ENCODE measurements at places on chromosomes 12 and 14. TPM values are rescaled to one million over a fixed set of nuclear protein-coding genes. Genes with fewer than 3 reads are reported as not detected.
A peak's percentile ranks its signal among the peaks of the same experiment; 100 is the strongest.

TAS2R10 gene
- 0.30 TPM for total RNA-seq

DNA sequence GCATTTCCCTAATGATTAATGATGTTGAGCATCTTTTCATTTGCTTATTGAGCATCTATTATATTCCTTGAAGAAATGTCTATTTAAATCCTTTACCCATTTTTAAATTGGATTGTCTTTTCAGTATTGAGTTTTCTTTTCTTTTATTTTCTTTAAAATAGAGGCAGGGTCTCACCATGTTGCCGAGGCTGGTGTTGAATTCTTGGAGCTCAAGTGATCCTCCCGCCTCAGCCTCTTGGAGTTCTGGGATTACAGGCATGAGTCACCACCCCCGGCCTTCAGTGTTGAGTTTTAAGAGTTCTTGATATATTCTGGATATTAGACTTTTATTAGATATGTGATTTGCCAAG is 73.3 kb upstream of the HECTD1 start:
- no peak for DNase-seq
- peak overlapping the region; percentile 88 for H3K27ac ChIP-seq
- no peaks in the 10 kb centered on the region for H3K36me3 ChIP-seq
- peaks cover 25% of the 10 kb centered on the region for H3K4me1 ChIP-seq
- H3K4me3 ChIP-seq, result no peak overlapping the region

GRCh38 chr14:53814392-53814791 is 142.2 kb downstream of the BMP4 start:
- H3K4me3 ChIP-seq, result no peak overlapping the region
- H3K4me1 ChIP-seq, result no peaks in the 10 kb centered on the region
- no peaks in the 10 kb centered on the region for H3K36me3 ChIP-seq
- H3K27ac ChIP-seq, result no peak overlapping the region
- no peaks in the 10 kb centered on the region for H3K27me3 ChIP-seq

DNA sequence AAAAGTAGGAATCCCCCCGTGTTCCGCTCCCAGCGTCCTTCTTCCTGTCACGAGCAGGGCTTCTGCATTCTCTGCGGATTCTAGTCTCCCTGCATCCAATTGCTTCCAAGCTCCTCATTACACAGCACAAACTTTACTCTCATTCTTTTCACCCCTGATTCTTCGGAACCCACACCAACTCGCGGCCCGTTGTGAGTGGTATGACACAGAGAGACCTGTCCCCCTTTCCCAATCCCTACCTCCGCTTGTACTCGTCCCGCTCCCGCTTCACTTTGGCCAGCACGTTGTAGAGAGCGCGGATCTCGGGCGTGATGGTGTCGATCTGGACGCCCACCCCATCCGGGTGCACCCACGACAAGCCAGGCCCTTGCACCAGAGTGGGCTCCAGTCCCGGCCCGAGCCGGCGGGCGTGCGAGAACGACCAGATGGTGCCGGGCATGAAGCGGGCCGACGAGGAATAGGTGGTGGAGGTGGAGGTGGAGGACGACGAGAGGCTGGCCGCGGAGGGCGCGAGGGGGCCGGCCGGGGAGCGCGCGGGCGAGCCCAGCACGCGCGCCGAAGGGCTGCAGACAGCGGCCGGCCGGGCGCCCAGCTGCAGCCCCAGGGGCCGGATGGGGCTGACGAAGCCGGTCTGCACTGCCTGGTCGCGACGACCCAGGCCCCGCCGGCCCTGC is 687 bp downstream of the IFFO1 start:
- no peak for DNase-seq
- peaks cover 7% of the 10 kb centered on the region for H3K4me1 ChIP-seq
- H3K27ac ChIP-seq, result no peak overlapping the region
- peaks cover 6% of the 10 kb centered on the region for H3K36me3 ChIP-seq

- H3K4me1 ChIP-seq, result peaks cover 13% of the 10 kb centered on the region
- no peak for DNase-seq
- H3K36me3 ChIP-seq, result no peaks in the 10 kb centered on the region
- H3K4me3 ChIP-seq, result no peak overlapping the region
These were observed 37.5 kb downstream of the PLCZ1 start for GRCh38 chr12:18700271-18700670.

MYH6 gene
- not detected for total RNA-seq

DNA sequence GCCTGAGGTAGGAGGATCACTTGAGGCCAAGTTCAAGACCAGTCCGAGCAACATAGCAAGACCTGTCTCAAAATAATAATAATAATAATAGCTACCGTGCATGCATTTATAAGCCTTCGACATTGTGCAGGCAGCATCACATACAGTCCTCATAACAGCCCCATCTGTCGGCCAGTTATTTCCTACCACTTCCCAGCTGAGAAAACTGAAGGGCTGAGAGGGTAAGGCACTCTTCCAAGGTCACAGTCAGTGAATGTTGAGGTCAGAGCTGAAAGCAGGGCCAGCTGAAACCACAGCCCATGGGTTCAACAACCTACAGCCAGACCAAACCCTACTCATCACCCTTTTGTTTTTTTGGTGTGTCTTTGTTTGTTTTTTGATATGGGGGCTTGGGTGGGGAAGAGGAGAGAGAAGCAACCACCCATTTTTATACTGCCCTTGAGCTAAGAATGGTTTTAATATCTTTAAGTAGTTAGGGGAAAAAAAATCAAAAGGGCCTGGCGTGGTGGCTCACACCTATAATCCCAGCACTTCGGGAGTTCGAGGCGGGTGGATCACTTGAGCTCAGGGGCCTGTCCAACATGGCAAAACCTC is 16.8 kb upstream of the ITPK1 start:
- H3K27me3 ChIP-seq, result no peaks in the 10 kb centered on the region
- H3K27ac ChIP-seq, result no peak overlapping the region

DNA sequence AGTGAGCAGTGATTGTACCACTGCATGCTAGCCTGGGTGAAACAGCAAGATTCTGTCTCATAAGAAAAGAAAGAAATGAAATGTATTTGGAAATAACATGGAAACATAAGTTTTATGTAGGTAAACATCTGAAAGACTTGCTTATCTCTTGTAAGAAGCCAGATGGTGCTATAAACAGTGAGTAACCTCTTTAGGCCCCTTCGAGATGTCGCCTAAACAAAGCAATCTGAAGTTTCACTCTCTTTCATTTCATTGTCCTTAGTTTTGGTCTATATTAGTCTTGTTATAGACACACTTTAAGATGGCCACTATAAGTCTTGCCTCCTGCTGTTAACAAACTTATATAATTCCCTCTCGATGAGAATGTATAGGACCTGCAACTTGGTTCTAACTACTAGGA is 472.6 kb upstream of the ATP2B1 start:
- no peak overlapping the region for H3K27ac ChIP-seq
- H3K27me3 ChIP-seq, result no peaks in the 10 kb centered on the region
- no peak overlapping the region for H3K4me3 ChIP-seq
- no peaks in the 10 kb centered on the region for H3K4me1 ChIP-seq
- no peak for DNase-seq
- H3K36me3 ChIP-seq, result no peaks in the 10 kb centered on the region

SLC2A13 gene
- 2.5 TPM for total RNA-seq

DNA sequence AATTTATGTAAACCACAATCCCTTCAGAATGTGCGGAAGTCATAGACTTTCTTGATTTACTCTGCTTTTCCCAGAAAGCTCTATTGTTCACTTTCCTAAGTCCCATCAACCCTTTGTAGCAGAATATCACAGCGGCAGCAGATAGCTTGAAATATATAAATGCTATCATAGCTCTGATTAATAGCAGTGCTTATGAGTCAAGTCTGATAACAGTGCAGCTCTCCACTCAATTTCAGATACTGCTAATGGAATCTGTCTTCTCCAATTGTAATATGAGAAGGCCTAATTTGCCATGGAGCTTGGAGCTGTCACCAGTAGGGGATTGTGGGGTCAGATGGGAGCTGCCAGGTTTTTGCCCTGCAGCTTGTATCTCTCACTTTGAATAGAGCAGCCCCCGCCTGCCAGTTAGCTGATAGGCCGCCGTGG is 10.9 kb downstream of the TMEM260 start:
- H3K4me3 ChIP-seq, result no peak overlapping the region
- no peak for DNase-seq
- H3K27me3 ChIP-seq, result no peaks in the 10 kb centered on the region
- no peak overlapping the region for H3K27ac ChIP-seq
- no peaks in the 10 kb centered on the region for H3K36me3 ChIP-seq
- H3K4me1 ChIP-seq, result no peaks in the 10 kb centered on the region

TSFM gene
- 48.0 TPM for total RNA-seq

DNA sequence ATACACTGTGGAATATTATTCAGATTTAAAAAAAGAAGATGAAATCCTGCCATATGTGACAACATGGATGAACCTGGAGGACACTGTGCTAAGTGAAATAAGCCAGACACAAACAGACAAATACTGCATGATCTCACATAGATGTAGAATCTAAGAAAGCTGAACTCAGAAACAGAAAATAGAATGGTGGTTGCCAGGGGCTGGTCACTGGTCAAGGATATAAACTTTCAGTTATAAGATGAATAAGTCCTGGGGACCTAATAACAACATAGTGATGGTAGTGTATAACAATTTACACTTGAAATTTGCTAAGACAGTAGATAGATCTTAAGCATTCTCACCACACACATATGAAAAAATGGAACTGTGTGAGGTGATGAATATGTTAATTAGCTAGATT is 161.3 kb upstream of the TMCC3 start:
- no peak overlapping the region for H3K4me3 ChIP-seq
- H3K36me3 ChIP-seq, result no peaks in the 10 kb centered on the region
- no peaks in the 10 kb centered on the region for H3K27me3 ChIP-seq
- no peak for DNase-seq

- H3K27ac ChIP-seq, result no peak overlapping the region
- DNase-seq, result no peak
- no peaks in the 10 kb centered on the region for H3K27me3 ChIP-seq
- H3K36me3 ChIP-seq, result peaks cover 1% of the 10 kb centered on the region
These were observed 13.6 kb downstream of the CTDSP2 start for GRCh38 chr12:57832966-57833365.

OAS1 gene
- total RNA-seq, result 14.2 TPM

JPH4 gene
- total RNA-seq, result not detected

KLHL33 gene
- total RNA-seq, result not detected

ATXN3 gene
- total RNA-seq, result 29.3 TPM

ANO4 gene
- total RNA-seq, result 0.09 TPM

DNA sequence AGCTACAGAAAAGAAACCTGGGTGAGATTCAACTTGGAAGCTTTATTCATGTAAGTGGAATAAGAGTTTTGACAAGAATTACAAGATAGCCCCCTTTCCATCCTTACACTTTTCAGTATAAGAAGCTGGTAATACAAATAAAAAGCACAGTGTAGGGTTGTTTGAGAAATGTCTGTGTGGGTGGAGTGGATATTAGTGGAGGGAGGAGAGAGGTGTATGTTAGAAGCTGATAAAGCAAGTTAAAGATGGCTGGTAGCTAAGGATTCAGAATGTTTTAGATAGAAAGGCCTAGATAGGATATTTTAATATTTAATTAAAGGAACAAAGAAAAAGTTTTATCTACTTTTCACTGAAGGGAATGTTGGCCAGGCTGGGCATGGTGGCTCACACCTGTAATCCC is 12.5 kb downstream of the CFAP54 start:
- no peak overlapping the region for H3K27ac ChIP-seq
- no peak for DNase-seq
- H3K27me3 ChIP-seq, result no peaks in the 10 kb centered on the region
- H3K4me3 ChIP-seq, result no peak overlapping the region

C1R gene
- total RNA-seq, result 3.9 TPM

- H3K27me3 ChIP-seq, result no peaks in the 10 kb centered on the region
- no peak overlapping the region for H3K4me3 ChIP-seq
- H3K4me1 ChIP-seq, result peaks cover 18% of the 10 kb centered on the region
- H3K36me3 ChIP-seq, result no peaks in the 10 kb centered on the region
These were observed 68.5 kb downstream of the GCH1 start for GRCh38 chr14:54834081-54834480.

CCND2 gene
- total RNA-seq, result 145 TPM

- H3K27me3 ChIP-seq, result no peaks in the 10 kb centered on the region
- H3K27ac ChIP-seq, result no peak overlapping the region
- no peak for DNase-seq
- no peaks in the 10 kb centered on the region for H3K4me1 ChIP-seq
These were observed 174.2 kb upstream of the SLC38A2 start for GRCh38 chr12:46546634-46547273.

DNA sequence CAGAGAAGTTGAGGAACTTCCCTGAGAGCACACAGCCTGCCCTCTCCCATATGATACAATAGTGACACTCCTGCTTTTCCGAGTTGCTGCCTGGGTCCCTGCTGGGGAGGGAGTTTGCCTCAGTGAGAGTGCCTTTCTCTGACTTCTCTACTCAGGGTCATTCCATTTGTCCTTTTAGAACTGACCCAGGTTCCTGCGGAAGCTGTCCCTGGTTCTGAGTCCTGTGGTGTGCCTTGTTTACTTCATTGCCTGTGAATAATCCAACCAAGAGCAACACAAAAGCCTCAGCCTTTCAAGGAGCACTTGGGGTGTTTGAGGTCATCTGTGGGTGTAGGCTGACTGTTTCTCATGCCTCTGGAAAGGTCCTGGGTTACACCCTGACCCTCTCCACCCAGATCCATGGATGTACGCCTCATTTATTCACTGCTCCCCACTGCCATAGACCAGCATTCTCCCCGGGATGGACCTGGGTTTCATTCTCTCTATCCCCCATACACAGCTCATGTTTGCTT is 13.6 kb downstream of the SERPINA1 start:
- no peaks in the 10 kb centered on the region for H3K4me1 ChIP-seq
- no peak for DNase-seq
- no peaks in the 10 kb centered on the region for H3K36me3 ChIP-seq
- H3K27me3 ChIP-seq, result no peaks in the 10 kb centered on the region

- H3K4me1 ChIP-seq, result no peaks in the 10 kb centered on the region
- no peak overlapping the region for H3K4me3 ChIP-seq
- H3K27me3 ChIP-seq, result no peaks in the 10 kb centered on the region
- no peak for DNase-seq
- H3K36me3 ChIP-seq, result no peaks in the 10 kb centered on the region
These were observed 898.3 kb downstream of the VRK1 start for GRCh38 chr14:97695456-97695981.

TAS2R31 gene
- 4.3 TPM for total RNA-seq

DNA sequence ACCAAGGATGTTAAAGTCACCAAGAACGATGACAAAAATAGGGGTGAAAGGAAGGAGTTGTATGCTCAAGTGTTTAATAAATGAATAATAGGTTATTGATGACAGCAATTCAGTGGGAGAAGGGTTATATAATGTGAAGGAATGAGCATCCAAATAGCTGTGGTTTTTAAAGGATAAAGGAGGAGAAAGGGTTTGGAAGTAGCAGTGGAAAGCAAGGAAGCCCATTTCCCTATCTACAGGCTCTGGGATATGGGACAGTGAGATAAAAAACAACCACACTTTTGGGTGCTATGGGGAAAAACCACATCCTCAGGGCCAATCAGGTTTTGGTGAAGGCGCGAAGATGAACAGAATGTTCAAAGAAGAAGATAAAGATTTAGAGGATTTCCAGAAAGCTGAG is 258.6 kb downstream of the ZFP36L1 start:
- H3K4me1 ChIP-seq, result no peaks in the 10 kb centered on the region
- H3K36me3 ChIP-seq, result no peaks in the 10 kb centered on the region
- H3K4me3 ChIP-seq, result no peak overlapping the region
- no peak overlapping the region for H3K27ac ChIP-seq

- H3K4me1 ChIP-seq, result no peaks in the 10 kb centered on the region
- no peaks in the 10 kb centered on the region for H3K36me3 ChIP-seq
- DNase-seq, result no peak
- no peak overlapping the region for H3K27ac ChIP-seq
These were observed 32.6 kb downstream of the DTX1 start for GRCh38 chr12:113088971-113089756.

Data from Caco-2 (cell line).